Activated naive CD8-positive, alpha-beta T cell treated with anti-CD3 and anti-CD28 coated beads, Interleukin-2, amount 10 ng/mL, durations not matched to agents 7 days and 5 days (primary cell): ENCODE measurements at places on chromosomes 5 and 9.

DNA sequence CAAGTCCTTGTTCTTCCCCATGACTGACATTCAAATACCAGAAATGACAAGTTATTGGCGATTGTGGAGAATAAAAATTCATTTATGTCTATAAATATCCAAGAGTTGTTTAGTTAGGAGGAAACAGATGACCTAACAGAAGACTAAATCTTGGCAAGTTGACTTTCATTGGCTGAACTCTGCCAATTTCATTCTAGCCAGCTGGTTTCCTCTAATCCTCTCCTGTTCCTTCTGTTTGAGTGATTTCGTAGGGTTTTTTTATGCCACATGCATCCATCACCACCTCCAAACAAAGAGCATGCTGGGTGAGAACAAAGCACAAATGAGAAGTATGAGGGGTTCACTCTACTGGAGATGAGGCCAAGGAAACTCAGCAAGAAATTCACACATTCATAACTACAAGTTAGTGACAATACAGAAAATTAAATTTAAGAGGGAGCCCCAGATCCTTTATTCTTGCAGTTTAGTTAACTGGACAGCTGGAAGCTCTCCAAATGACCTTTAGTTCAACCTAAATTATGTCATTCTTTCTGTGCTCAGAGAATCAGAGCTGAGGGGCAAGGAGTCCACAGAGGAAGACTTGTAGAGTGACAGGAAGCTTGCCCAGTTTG lies 932.0 kb downstream of the TLE4 start:
- no peak for DNase-seq

DNA sequence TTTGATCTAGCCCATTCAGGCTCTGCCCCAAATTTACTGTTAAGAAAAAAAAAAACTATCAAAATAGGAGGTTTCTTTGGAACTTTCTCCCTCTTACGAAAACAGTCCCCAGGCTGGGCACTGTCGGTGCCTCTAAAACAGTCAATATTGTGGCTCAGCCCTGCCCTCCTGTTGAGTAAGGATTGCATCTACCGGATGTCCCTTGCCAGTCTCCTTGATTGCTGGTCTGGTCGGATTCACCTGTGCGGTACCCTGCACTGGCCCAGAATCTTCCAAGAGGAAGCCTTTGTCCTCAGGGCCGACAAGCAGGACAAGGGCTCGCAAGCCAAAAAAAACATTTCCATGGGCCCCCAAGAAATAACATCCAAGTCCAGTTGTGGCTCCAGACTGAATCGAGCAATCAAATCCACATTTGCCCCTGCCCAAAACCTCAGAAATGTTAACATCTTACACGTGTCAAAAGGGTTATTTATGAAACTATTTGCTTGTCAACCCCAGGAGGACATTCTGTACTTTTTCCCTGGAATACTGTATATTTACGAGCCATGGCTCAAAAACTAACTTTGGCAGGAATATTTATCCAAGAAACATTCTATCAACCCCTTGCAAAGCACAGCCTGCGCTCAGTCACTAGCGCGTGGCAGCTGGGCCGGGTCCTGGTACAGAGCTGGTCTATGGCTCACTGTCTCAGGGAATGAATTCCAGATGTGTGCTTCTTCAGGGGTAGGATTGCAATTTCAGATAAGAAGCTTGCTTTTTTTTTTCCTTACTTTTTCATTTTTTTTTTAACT lies 129.2 kb upstream of the ADRA1B start:
- DNase-seq: no peak

DNA sequence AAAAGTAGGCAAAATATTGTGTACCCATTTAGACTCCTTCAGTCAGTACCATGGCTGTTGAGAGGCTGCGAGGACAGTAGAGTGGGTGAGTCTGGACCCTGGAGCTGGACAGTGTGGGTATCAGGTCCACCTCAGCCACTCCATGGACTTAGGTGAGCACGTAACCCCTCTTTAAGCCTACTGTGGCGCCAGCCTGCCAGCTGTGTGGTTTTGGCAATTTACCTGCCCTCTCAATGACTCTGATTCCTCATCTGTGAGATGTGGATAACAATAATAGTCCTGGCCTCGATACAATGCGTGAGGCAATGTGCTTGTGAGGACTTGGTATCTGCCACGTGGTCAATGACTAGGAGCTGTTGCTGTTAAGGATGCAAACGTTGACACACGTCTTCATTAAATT lies 17.9 kb downstream of the SLC1A3 start:
- DNase-seq: no peak

DNA sequence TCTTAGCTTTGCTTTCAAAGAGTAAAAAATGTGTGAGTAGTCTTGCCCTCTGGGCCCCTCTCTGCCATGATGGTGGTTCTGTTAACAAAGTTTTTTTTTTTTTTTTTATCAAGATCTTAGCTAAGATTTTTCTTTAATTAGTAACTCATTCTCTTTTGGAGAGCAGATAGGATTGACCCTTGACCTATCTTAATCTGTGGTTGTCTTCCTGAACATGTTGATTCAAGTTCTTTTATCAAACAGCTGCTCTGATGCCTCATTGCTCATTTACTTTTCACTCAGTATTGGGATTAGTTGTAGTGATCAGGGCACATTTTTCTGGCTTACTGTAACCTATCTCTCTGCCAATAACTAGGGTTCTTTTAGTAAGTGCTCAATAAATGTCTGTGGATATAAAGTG lies 106.3 kb downstream of the PCSK5 start:
- no peak for DNase-seq

DNA sequence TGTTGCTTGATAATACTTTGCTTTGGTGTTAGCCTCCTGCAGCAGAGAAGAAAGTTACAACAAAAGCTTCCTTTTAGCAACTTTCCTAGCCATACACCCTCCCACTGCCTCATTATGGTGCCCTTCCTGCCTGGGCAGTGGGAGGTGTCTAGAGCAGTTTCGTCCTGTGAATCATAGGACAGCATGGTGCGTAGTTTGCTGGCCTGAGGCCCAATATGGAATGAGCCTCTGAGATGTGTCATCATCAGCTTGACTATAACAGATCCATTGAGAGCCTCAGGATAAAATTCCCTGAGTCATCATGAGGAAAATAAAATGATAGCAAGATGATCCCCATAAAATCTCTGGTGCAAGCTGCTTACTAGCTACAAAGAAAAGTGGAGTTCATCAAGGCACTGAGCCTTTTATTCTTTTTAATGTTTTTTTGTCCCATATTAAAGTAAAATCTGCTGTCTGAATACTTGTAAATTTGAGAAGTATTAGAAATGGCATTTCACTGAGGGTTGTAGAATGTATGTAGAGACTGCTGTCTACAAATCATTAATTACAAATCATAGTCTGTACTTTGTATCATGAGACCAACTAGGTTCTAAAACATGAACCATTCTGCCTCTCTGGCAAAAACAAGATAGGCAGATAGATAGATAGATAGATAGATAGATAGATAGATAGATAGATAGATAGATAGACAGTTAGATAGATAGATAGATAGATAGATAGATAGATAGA lies 303.0 kb upstream of the PDE4D start:
- no peak for DNase-seq

- no peak for DNase-seq
Observed at GRCh38 chr9:14706530-14707140, 13.4 kb upstream of the ZDHHC21 start.

DNA sequence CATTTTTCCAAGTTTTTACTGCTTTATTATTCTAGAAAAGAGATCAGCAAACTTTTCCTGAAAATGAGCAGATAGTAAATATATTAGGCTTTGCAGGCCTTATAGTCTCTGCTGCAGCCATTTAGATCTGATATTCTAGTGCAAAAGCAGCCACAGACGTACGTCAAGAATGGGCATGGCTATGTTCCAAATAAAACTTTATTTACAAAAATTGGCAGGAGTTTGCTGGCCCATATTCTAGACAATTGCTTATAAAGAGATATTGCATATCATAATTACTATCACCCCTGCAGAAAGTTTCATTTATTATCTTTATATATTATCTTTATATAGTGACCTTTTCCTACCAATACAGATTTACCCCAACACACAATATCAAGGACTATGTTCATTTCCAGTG lies 161.9 kb upstream of the ACOT12 start:
- DNase-seq: no peak

DNA sequence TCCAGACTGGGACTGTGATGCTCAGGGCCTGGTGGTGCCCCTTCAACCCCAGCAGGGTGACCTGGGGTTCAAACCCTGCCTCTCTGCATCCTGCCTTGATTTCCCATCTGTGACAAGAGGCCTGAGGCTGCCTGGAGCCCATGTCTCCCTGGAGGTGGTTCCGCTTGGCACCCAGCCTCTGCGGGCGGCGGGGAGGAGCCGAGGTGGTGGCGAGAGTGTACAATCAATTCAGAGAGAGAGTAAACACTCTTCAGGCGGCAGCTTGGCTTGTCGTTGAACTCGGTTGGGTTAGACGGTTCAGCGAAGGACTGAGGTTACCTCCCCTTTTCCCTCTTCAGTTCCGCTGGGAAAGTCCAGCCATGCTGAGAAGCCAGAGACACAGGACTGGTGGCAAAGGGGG lies 39.3 kb downstream of the NTNG2 start:
- no peak for DNase-seq

GRCh38 chr5:178777520-178777919 lies 47.1 kb upstream of the ZNF354A start:
- no peak for DNase-seq

DNA sequence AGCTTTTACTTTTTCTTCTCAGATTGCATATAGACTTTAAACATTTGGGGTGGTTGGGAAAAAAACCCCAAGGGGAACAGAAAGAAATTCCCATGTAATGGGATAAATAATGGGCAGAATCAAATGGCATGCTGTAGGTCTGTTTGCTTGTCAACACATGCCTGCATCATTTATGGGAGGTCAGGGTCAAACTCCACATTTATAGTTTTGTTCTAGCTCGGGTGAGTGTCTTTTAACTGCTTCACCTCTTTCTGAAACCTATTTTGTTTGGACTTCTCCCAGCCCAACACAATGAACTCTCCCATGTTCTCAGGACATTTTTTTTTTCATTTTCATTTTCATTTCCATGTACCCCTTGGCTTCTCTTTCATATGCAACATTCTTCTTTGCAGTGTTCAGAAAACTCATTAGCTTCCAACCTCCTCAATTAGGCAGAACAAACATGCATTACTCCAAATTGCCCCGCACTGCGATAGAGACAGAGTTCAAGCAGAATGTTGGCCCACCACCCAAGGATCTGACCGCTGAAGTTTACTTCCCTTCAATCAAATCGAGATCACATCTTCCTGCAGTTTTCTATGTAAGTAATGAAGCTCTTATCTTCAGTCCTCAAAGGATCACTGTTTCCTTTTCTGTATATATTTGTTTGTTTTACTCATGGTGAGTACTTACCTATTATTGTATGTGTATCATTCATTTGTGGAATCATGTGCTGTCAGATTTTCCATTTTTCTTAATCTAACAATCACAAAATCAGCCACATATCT lies 354.6 kb downstream of the ZSWIM6 start:
- no peak for DNase-seq

GRCh38 chr5:53913941-53914340 lies 353.5 kb downstream of the NDUFS4 start:
- DNase-seq: no peak

- no peak for DNase-seq
Observed at GRCh38 chr5:169325273-169325672, 24.3 kb upstream of the SLIT3 start.

GRCh38 chr9:86512929-86513328 lies 158.7 kb upstream of the TUT7 start:
- no peak for DNase-seq

- no peak for DNase-seq
Observed at GRCh38 chr9:126384926-126385325, 58.3 kb downstream of the MVB12B start.

DNA sequence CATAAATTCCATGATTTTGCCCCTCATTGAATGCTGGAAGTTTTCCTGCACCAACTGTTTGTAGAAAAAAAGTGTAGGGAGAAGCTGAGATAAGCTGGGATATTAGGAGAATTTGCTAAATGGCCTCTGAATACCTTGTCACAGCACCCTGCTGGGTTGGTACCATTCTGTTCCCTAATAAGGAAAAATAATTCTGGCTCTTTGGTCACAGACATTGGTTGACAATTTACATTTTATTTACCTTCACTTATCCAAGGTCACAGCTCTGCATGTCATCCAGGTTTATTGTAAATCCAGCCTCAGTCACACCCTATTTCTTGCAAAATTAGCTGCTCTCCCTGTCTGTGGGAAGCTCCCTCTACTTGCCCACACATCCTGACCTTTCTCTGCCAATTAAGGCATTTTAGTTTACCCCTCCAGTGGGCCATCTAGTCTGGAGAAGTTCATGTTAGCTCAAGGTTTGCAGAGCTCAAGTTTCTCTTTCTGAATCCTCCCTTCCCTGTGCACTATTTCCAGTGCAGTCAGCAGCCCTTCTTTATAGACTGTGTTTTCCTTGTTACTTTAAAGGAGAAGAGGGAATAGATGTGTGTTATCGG lies 115.4 kb upstream of the NTRK2 start:
- no peak for DNase-seq

GRCh38 chr5:31346896-31347551 lies 153.5 kb downstream of the CDH6 start:
- DNase-seq: no peak

DNA sequence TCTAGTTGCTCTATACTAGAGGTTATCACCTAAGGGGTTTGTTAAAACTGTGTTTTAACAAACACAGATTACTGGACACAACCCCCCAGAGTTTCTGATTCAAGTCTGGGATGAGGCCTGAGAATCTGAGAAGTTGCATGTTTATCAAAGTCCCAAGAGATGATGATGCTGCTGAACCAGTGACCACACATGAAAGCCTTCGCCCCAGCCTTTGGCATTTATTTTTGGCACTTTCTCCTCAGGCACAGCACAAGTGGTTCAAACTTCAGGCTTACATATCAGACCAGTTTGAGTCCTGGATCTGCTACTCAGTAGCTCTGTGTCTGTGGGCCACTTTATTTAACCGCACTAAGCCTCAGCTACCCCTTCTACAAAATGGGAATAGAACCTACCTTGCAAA lies 407.2 kb upstream of the PIK3R1 start:
- no peak for DNase-seq

DNA sequence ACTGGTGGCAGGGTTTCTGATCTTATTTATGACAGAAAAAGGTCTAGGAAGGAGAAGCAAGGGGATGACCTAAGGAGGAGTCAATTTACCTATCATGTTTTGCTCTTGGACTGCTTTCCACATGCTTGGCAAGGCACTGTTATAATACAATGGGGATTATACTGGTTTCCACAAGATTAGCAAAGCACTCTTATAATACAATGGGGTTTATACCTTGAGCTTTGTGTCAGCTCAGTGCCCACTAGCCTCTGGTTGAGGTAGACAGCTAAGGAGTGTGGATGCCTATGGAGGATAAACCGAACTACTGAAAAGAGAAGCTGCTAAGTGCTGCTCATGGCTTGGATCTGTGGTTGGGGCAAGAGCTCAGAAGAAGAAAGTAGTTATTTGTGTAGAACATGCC lies 68.7 kb downstream of the MRPS27 start:
- DNase-seq: no peak
